ENCODE measurements at places on chromosomes 2 and 18. TPM values are rescaled to one million over a fixed set of nuclear protein-coding genes. Genes with fewer than 3 reads are reported as not detected.

GRCh38 chr2:241037498-241037897 is 39.1 kb downstream of the SNED1 start:
- H3K4me1 ChIP-seq: peaks cover 24% of the 10 kb centered on the region
- H3K36me3 ChIP-seq: peaks cover 4% of the 10 kb centered on the region
- peaks cover 6% of the 10 kb centered on the region for H3K27me3 ChIP-seq
- H3K4me3 ChIP-seq: peak overlapping the region; percentile 76
- no peak for DNase-seq

GRCh38 chr2:164430166-164430783 is 191.0 kb downstream of the GRB14 start:
- H3K36me3 ChIP-seq: no peaks in the 10 kb centered on the region
- H3K27ac ChIP-seq: no peak overlapping the region
- no peak overlapping the region for H3K4me3 ChIP-seq
- H3K27me3 ChIP-seq: no peaks in the 10 kb centered on the region
- no peaks in the 10 kb centered on the region for H3K4me1 ChIP-seq
- DNase-seq: no peak

GRCh38 chr2:37829202-37829601 is 95.9 kb upstream of the RMDN2 start:
- peaks cover 11% of the 10 kb centered on the region for H3K4me1 ChIP-seq
- no peaks in the 10 kb centered on the region for H3K27me3 ChIP-seq
- no peak for DNase-seq
- H3K4me3 ChIP-seq: no peak overlapping the region
- no peak overlapping the region for H3K27ac ChIP-seq

Gene ABCG5
- total RNA-seq: not detected

DNA sequence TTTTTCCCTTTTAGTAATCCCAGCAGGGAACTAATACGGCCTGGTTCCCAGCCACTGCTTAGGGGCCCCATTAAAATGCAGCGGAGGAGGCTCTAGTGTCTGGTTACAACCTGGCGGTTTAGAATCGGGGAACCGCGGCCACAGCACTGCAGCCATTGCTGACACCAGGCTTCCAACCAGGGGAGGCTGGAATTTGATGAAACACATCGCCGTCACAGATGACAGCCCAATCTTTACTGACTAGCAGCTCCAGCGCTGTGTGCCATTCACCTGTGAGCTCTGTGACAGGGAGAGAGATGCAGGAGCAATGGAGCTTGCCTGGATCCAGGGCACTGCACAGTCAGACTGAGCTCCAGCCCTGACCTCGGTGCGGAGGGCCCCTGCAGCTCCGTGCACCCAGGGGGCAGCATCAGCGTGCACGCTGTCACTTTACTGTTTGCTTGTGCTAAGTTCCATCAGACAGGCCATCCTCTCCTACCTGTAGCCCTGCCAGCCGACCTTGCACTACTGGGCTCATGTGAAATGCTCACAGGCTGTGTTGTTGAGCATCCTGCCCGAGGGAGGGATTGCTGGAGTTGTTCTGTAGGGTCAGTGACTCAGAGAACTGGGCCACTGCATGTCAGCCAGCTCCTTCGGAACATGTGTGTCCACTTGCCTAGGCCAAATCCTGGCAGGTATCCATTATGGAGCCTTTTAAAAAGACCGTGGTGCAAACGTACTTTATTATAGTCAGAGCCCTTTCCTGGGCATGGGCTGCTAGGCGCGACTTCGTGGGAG is 203.5 kb downstream of the SEPTIN10 start:
- DNase-seq: no peak
- H3K27ac ChIP-seq: no peak overlapping the region
- H3K4me1 ChIP-seq: no peaks in the 10 kb centered on the region
- H3K36me3 ChIP-seq: no peaks in the 10 kb centered on the region
- no peak overlapping the region for H3K4me3 ChIP-seq

DNA sequence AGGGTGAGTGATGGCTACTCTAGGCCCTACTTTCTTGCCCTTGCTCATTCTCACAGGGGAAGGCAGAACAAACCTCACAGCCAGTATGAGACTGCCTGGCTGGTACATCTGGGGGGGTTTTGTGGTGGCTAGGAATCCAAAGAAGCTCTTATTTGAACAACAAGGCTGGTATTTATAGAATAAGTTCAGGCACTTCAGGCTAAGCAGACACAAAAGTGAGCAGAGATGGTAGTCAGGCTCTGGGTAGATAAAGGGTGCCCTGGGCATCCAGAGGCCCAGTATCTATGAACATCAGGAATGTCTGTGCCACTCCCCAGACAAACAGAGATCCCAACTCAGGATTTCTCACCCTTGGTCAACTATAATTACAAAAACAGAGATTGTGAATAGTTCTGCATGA is 57.2 kb upstream of the RTN4 start:
- no peaks in the 10 kb centered on the region for H3K36me3 ChIP-seq
- H3K27ac ChIP-seq: no peak overlapping the region
- peaks cover 3% of the 10 kb centered on the region for H3K4me1 ChIP-seq
- H3K27me3 ChIP-seq: no peaks in the 10 kb centered on the region
- no peak for DNase-seq
- no peak overlapping the region for H3K4me3 ChIP-seq

Gene ABCG8
- not detected for total RNA-seq

- no peaks in the 10 kb centered on the region for H3K36me3 ChIP-seq
- H3K27me3 ChIP-seq: no peaks in the 10 kb centered on the region
- H3K27ac ChIP-seq: no peak overlapping the region
- no peak overlapping the region for H3K4me3 ChIP-seq
- no peak for DNase-seq
Measured at GRCh38 chr2:122471753-122472152, 716.3 kb downstream of the TSN start.

Gene SLC19A3
- not detected for total RNA-seq

Gene ANKRD23
- total RNA-seq: 8.4 TPM

GRCh38 chr2:36246320-36246990 is 109.1 kb upstream of the CRIM1 start:
- H3K4me1 ChIP-seq: peaks cover 63% of the 10 kb centered on the region
- DNase-seq: peak; percentile 82
- H3K27ac ChIP-seq: peak overlapping the region; percentile 90
- H3K27me3 ChIP-seq: peaks cover 6% of the 10 kb centered on the region
- peaks cover 18% of the 10 kb centered on the region for H3K36me3 ChIP-seq

GRCh38 chr2:162385536-162385935 is 41.6 kb downstream of the GCA start:
- H3K36me3 ChIP-seq: no peaks in the 10 kb centered on the region
- H3K27me3 ChIP-seq: peaks cover 18% of the 10 kb centered on the region
- no peak overlapping the region for H3K4me3 ChIP-seq
- DNase-seq: no peak
- H3K27ac ChIP-seq: no peak overlapping the region
- H3K4me1 ChIP-seq: no peaks in the 10 kb centered on the region

- no peak overlapping the region for H3K27ac ChIP-seq
- no peak for DNase-seq
- H3K4me3 ChIP-seq: no peak overlapping the region
- H3K36me3 ChIP-seq: no peaks in the 10 kb centered on the region
Measured at GRCh38 chr18:68436485-68436884, 278.4 kb downstream of the TMX3 start.

- H3K27ac ChIP-seq: no peak overlapping the region
- H3K4me3 ChIP-seq: no peak overlapping the region
- DNase-seq: peak; percentile 60
- H3K4me1 ChIP-seq: peaks cover 2% of the 10 kb centered on the region
- H3K36me3 ChIP-seq: no peaks in the 10 kb centered on the region
Measured at GRCh38 chr2:178700922-178701342, 106.3 kb downstream of the TTN start.

GRCh38 chr2:197164141-197164754 is 146.3 kb downstream of the ANKRD44 start:
- H3K36me3 ChIP-seq: peaks cover 19% of the 10 kb centered on the region
- no peak for DNase-seq
- H3K27me3 ChIP-seq: no peaks in the 10 kb centered on the region
- no peak overlapping the region for H3K4me3 ChIP-seq

DNA sequence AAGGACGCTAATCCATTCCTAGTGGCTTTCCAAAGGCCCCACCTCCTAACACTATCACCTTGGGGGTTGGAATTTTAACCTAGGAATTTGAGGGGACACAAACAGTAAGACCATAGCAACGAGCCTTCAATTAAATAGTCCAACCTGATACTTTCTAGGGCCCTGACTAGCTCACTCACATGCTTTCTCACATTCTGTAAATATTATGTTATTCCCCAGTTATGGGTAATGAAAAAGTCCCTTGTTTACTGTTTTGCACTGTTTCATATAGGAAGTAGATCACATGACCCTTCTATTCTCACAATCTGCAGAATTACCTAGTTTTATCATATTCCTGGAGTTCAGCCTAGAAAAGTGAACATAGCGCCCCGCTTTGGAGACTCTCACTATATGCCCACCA is 1212.1 kb upstream of the ACVR2A start:
- H3K36me3 ChIP-seq: no peaks in the 10 kb centered on the region
- no peaks in the 10 kb centered on the region for H3K4me1 ChIP-seq
- H3K27me3 ChIP-seq: no peaks in the 10 kb centered on the region
- no peak overlapping the region for H3K27ac ChIP-seq
- H3K4me3 ChIP-seq: no peak overlapping the region
